ENCODE measurements at places on chromosomes 6 and 20.

- DNase-seq: no peak
Observed at GRCh38 chr6:165345700-165346099, 36.3 kb upstream of the C6orf118 start.

GRCh38 chr6:44045672-44046015 lies 81.6 kb downstream of the MRPL14 start:
- DNase-seq: no peak

DNA sequence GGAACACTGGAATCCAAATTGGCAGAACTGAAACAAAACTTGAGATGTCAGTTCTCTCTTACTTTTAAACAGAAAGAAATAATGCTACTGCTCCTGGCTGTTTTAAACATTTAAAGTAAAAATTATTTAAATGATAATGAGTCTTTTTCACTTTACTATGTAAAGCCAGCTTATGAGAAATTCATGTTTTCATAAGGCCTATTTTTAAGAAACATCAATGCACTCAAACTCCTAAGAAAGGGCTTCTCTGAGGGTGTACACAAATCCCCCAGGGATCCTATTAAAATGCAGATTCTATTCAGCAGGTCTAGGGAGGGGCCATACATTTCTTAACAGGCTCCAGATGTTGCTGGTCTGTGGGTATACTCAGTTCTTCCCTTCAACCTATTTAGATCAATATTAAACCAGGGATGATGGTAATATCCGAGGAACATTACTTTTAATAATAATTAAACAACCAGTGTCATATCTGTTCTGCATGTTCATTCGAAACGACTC lies 2.3 kb downstream of the FERMT1 start:
- DNase-seq: no peak

GRCh38 chr20:32321390-32321789 lies 36.7 kb upstream of the ASXL1 start:
- no peak for DNase-seq

DNA sequence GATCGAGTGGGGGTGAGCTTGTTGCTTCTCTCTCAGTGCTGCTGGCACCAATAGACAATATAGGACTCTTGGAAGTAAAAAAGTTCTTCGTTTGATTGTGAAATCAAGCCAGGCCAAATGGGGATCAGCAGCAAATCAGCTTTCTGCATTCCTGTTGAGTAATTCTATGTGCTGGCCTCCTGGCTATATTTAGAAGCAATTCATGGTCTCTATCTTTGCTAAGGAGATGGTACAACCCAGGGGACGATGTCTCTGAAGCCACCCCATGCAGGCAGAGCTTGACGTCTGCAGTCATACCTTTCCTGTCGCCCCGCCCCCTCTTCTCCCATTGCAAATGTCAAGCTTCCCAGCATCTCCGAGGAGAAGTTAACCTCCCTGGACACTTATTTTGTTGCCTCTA lies 199.1 kb downstream of the SCP2D1 start:
- no peak for DNase-seq

- no peak for DNase-seq
Observed at GRCh38 chr6:160221423-160221822, 37.2 kb downstream of the SLC22A2 start.

DNA sequence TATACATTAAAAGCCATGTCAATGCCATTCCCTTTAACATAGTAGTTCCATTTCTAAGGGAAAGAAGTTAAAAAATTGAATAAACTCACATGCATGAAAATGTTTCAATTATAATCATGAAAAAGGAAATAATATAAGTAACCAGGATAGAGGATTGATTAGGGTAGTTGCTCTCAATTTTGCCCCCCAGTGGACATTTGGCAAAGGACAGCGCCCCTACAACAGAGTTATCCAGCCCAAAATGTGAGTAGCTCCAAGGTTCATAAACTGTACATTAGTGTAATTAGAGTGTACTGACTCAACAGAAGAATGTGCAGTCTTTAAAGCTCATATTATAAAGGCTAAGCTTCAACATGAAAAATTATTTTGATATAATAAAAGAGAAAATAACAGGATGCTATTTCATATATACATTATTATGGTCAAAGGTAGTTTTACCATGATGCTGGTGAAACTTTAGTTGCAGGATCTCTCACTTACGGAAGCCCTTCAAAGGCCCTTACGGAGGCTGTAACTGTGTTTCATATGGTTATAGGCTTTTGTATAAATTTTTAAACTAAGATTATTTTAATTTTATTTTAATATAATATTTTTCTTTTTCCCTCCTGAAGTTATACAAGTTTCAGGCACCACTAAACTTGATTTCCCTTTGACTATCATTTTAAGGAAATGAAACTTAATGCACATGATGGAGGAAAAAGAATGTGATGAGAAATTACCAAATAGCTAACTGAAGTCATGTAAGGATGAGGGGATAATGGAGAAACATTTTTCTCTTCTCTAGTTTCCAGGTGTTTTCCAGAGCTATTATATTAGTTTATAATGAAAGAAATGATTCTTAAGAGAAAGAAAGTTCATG lies 403.6 kb downstream of the PLCB1 start:
- no peak for DNase-seq

DNA sequence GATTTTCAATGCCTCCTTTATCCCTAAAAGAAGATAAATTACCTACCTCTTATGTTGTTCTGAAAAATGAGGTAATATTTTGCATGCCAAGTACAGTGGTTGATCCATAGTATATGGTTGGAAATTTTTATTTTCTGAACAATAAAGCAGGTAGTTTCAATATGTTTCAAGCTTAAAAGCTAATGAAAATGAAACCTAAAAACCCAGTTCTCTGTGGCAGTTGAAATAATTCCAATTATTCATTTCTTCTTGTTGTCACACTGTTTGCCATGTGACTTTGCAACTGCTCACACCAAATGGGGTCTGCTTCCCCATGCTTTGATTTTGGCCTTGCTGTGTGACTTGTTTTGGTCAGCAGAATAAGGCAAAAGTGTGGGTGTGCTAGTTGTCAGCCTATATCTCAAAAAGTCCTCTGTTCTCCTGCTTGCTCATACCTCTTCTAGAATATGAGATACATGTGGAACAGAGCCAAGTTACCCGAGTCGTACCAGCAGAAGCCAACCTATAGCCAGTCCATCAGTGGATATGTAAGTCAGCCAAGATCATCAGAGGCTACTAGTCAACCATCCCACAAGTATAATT lies 197.2 kb upstream of the THEMIS start:
- no peak for DNase-seq

- no peak for DNase-seq
Observed at GRCh38 chr20:18362916-18363315, 74.6 kb downstream of the ZNF133 start.

DNA sequence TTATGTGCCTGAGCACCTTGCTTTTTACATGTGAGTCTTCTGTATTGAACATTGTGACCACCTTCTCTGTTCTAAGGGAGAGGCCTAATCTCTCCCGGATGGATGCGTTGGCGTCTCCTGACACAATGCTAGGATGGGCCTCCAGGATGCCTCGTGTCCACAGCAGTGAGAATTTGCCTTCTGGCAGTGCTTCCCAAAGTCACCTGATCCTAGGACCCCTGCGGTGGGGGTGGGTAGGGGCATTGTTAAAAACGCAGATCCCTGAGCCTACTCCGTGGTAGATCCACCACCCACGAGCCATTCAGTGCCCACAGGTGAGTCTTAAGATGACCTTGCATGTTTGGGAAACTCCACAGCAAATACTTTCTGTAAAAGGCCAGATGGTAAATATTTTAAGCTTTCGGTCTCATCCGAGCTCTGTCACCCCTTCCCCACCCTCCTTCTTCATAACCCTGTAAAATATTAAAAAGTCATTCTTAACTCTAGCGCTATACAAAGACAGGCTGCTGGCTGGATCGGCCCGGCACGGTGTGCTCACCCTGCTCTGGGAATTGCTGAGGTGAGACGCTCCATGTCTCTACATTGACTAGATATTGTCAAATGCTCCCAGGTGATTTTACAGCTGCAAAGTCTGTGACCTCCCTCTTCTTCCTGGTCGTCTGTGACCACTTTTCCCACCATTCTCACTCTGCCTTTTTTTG lies 106.7 kb upstream of the IYD start:
- no peak for DNase-seq

GRCh38 chr6:20875369-20875963 lies 341.2 kb downstream of the CDKAL1 start:
- DNase-seq: no peak

- DNase-seq: no peak
Observed at GRCh38 chr6:139932671-139933070, 558.2 kb upstream of the CITED2 start.
